WTC11 (cell line): ENCODE measurements at places on chromosomes 11 and 22.
A peak's percentile ranks its signal among the peaks of the same experiment; 100 is the strongest.

DNA sequence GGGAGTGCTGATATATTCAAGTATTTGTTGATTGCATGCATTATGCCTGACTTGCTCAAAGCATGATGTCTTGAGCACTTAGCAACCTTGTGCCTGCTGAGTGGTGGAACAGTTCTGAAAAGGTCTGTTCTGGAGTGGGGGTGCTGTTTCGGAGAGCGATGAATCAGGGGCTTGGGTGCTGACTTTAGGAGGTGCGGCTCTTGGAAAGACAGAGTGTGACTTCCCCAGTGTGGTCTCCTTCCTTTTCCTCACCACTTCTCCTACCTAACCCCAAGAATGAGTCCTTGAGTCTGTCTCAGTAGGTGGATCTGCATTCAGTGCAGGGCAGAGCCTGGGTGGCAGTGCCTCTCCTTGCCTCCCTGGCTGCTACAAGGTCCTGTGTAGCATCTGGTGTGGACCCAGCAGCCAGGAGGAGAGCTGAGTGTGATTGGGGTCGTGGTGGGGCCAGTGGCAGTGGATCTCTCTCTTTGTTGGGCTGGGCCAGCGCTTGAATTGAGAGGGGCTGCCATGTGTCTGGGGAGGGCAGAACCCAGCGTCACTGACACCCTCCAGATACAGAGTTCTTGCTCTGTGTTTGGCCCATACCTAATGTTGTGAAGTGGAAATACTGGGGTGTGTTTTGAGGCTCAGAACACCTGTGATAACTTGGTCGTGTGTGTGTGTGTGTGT, 35.9 kb downstream of the ST3GAL4 start:
- DNase-seq: no peak

GRCh38 chr11:3338569-3339339, 40.2 kb downstream of the ZNF195 start:
- no peak for DNase-seq

DNA sequence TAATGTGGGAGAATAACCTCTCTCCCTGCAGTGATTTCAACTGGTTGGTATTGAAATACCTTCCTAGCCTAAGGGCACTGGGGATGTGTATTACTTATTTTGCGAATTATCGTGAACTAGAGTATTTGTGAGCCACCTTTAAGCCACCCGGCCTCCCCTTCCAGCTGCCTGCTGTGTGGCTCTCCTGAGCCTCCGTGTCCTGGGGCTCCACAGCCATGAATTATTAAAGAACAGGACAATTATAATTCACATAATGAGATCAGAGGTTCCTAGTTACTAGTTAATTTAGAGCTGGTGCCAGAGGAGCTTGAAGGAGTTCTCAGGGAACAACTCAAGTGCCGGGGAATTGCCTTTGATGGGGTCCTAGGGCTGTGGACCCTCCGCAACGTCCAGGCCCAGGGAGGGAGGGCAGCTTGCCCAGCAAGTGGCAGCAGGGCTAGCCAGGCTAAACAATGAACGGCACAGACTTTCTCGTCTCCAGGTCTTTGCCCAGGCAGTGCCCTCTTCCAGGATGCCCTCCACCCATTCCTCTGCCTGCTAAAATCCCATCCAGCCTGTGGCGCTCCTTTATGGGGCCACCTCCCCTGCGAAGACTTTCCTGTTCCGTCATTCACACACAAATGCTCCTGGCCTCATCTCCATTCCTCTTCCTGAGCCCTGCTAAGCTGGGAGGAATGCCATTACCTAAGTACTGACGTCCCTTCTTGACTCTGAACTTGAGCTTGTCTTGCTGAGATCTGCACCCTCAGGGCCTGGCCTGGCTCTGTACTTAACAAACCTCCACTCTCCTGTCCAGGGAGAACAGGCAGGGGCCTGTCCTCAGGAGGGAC, 91.5 kb downstream of the RTL6 start:
- DNase-seq: no peak

DNA sequence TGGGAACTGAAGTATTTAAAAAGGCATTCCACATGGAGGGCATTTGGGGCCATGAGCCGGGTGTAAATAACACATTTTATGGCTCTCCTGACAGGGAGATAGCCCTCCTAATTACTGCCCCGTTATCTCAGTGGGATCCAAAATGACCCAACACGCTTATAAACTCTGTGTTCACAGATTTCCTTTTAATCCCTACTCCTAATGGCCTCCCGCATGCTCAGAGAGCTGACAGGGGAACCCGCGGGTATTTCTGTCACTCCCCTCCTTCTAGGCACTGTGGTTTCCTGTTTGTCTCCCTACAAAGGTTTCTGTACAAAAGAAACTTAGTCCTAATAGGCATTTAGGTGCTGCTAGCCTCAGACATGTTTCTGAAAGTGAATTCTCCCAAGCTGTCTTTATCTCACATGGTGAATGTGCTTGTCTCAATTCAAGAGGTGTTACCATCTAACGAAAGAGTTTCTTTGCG, 202.8 kb upstream of the SEZ6L start:
- no peak for DNase-seq

GRCh38 chr11:114099392-114100178, 40.1 kb downstream of the ZBTB16 start:
- no peak for DNase-seq

DNA sequence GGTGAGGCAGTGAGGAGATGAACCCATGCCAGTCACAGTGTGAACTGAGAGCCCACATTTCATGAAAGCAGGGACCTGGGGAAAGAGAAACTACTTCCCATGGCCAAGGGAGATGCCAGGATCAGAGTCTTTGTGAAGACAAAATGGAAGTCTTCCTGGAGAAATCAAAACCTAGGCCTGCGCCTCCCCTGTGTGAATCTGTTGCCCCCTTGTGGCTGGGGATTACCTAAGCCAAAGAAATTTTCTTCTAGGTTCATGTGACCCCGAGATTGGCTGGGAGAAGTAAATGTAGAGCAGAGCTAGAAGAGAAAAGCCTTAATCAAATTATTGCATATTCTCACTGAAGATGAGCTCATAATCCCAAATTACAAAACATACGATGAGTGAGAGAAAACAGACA, 1075.3 kb downstream of the TBC1D22A start:
- DNase-seq: peak; percentile 53

DNA sequence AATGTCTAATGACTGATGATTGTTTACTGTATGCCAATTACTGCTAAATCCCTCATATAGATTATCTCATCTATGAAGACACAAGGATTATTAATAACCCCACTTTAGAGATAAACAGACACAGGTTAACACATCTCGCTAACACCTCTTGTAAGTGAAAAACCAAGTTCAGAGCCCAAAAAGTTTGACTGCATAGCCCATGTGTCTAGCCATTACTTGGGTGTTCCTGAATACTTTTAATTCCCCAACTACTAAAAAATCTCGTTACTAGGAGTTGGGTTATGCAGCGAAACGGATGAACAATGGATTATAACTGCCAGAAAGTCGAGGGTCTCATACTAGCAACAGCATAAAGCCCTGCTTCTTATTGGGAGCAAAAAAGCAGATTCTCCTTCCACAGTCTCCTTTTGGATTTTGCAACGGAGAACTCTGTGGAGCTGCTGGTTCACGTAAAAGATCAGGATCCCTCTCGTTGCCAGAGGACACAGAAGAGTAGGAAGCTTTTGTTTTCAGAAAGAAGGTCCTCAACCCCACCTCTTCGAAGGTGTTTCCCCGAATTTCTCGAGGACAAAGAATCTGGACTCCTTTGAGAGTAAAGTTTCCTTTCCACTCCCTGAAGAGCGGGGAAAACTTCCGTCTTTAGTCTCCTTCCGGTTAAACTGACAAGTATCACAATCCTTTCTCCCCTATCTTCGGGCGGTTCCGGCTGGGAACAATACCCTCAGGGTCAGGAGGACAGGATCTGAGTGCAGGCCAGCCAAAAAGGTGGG, 979 bp downstream of the ZBED5 start:
- no peak for DNase-seq

- peak; percentile 84 for DNase-seq
Observed at GRCh38 chr11:3841426-3842350, 929 bp upstream of the RHOG start.

GRCh38 chr11:111310723-111311122, 12.4 kb downstream of the POU2AF3 start:
- no peak for DNase-seq

GRCh38 chr11:119810478-119811232, 81.7 kb upstream of the NECTIN1 start:
- no peak for DNase-seq

DNA sequence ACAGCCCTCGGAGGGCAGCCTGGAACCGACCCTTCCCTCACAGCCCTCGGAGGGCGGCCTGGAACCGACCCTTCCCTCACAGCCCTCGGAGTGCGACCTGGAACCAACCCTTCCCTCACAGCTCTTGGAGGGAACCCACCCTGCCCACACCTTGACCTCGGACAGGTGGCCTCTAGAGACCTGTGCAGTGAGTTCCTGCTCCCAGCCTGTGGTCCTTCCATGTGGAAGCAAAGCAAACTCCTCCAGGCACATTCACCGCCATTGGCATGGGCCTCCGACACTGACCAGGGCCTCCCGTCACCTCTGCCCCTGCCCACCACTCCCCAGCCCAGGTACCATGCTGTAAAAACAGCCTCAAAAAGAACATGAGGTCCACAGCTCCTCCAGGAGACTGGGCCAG, 272.1 kb downstream of the BRD1 start:
- DNase-seq: no peak

DNA sequence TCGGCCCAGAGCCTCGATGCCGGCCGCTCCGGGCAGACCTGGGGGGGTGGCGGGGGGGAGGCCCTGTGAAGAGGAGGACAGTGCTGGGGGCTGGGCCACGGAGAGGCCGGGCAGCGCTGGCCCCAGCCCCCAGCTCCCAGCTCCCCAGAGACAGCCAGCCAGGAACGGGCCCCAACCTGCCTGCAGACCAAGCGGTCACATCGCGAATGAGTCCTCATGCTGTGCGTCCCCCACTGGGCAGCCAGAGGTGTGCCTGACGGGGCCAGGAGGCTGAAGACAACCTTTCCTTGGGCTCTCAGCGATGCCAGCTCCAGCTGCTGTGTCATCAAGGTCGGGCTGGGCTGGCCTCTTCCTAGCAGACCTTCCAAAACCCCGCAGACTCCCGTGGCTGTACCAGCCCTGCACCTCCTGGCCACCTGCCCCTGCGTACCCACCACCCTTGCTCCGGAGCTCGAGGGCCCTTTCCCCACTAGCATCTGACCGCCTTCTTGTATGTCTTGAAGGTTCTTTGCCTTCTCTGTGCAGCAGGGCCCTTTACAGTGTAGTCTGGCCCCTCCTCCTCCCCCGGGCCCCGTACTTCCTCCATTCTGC, 88.4 kb downstream of the CDKN1C start:
- peak; percentile 10 for DNase-seq

DNA sequence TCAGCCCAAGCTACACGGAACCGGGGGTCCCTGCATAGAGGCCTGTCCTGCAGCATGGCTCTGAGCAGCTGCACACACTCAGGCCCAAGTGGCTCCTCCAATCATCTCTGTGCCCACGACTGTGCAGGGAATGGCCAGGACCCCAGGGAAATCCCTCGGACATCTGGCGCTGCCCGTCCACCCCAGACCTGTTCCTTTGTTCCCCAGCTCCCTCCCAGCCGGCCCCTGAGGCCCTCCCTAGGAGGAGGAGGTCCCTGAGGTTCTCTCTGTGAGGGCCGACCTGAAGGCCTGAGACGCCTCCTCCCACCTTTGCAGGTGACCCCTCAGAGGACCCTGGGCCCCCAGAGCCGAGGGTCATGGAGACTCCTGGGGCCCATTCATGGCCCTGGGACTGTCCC, 1.1 kb downstream of the MLC1 start:
- no peak for DNase-seq

- DNase-seq: no peak
Observed at GRCh38 chr11:96098511-96099241, 174.8 kb upstream of the MTMR2 start.

DNA sequence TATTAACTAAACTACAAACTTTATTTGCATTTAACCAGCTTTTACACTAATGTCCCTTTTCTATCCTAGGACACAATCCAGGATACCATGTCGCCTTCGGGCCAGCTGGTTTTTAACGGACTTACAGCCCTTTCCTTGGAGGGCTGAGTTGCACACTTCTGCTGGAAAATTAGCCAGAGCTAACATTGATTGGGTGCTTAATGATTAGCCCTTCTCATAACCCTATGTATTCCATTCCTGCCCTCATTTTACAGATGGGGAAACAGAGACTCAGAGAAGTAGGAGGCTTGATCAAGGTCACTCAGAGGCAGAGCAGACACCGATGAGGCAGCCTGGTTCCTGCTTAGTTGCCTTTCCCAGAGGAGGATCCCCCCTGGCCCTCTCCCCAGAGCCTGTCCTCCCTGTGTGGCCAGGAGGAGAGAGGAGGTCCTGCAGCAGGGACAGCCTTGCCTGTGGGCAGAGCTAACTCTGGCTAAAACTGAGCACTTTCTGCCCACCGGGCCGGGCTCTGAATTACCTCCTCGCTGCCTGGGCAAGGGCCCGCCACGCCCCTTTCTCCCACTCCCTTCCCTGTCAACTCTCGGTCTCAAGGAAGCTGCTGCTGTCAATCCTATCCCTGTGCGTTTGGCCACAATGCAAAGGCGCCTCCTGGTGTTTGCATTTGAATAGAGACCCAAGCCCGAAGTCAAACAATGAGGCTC, 59.6 kb upstream of the PAX6 start:
- peak; percentile 87 for DNase-seq

GRCh38 chr11:115871161-115871760, 367.0 kb upstream of the CADM1 start:
- DNase-seq: no peak

DNA sequence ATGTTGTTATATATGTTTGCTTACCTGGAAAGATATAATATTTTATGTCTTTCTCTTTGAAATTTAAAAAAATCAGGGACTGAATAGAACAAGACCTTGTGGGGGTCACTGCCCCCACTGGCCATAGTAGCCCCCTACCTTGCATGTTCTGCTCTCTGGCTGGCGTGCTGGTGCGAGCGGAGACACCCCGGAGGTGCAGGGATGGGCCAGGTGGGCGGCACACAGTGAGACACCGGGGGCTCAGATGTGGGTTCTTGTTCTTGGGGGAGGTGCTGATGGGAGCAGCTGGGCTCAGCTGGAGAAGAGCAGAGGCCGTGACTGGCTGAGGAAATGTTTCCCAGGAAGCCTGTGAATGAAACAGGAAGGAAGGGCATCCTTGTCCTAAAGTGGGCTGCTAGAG, 20.2 kb downstream of the GAB4 start:
- no peak for DNase-seq

- peak; percentile 44 for DNase-seq
Observed at GRCh38 chr11:45333001-45333971, 47.1 kb upstream of the SYT13 start.

DNA sequence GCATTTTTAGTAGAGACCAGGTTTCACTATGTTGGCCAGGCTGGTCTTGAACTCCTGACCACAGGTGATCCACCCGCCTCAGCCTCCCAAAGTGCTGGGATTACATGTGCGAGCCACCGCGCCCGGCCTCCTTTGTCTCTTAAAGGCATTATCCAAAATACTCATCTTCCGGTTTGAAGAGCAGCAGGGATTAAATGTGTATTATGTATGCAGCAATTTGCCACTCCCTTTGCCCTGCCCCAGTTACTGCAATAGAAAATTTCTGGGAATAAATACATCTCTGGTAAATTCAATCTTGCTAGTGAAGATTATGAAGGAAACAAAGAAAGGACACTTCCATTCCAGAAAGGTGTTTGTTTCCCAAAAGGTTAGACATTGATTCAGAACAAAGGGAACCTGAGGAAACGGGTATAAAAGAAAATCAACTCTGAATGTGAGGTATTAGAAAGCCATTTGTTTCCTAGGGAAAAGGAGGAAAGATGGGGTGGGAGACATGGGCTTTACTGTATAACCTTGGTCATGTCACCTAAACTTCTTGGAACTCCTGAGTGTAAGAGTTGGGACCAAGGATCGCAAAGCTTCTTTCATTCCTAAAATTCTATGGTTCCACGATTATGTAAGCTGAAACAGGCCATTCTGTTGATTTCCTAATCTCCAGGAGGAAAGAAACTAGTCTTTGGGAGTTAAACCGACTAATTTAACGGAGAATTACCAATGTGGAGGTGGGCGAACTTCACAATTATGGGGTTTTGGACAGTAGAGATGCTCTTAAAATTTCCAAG, 959 bp upstream of the HIPK3 start:
- no peak for DNase-seq
